ENCODE measurements at places on chromosomes 5 and 9.

DNA sequence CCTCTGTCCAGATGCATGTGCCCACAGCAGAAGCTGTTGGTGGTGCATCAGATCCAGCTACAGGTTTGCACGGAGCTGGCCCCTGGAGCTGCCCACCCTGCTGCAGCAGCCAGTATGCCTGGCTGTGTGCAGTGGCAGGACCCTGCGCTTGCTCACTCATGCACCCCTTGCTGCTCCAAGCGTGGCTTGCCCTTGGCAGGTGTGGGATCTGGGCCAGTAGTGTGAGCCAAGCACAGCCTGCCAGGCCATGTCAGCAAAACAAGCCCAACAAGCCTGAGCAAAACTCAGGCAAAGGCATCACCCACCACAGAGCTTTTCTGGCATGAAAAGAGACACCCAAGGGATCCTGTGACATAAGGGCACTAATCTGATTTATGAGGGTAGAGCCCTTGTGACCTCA, 18.3 kb upstream of the ECPAS start:
- no peak for DNase-seq

GRCh38 chr9:114497236-114497635, 8.0 kb downstream of the WHRN start:
- no peak for DNase-seq

GRCh38 chr5:95155888-95156287, 129.0 kb downstream of the MCTP1 start:
- DNase-seq, result no peak

DNA sequence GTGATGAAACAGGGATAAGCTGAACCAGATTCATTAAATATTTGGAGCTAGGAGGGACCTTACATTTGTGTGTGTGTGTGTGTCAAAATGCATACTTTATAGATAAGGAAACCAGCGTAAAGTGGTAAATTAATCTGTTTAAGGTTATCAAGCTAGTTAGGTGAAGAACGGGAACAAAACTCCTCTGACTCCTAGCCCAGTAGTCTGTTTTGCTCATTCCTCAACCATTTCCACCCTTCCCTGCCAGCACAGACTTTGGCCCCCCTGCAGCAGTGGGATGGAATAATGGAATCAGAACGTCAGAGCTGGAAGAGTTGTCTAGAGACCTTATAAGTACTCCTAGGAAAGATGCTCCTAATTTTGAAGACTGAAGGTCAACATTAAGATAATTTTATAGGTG, 6.5 kb downstream of the AGXT2 start:
- DNase-seq, result no peak

- DNase-seq, result no peak
These were observed 109.0 kb downstream of the NTRK2 start for GRCh38 chr9:84778570-84778969.

DNA sequence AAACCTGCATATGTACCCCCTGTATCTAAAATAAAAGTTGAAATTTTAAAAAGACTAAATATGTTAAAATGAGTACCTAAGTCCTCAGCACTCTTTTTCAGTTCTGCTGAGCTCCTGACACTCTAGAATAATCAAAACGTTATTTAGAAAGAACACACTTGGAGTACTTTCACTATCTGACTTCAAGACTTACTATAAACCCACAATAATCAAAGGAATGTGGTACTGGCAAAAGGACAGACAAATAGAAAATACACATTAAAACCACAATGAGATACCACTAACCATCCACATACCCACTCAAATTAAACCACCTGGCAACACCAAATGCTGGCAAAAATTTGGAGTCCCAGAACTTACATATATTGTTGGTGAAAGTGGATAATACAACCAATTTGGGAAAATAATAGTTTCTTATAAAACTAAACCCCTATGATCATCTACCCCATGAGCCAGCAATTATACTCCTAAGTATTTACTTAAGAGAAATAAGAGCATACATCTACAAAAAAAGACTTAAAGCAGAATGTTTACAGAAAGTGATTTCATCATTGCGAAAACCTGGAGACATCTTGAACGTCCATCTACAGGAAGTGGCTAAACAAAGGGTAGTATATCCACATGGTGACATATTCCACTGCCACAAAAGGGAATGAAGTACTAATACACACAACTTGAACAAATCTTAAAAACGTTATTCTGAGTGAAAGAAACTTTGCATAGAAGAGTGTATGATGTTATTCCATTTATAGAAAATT, 12.8 kb upstream of the PRSS3 start:
- DNase-seq, result no peak
